Stimulated activated CD8-positive, alpha-beta memory T cell treated with anti-CD3 and anti-CD28 coated beads, Interleukin-12 subunit alpha, Interleukin-12 subunit beta, amount 100 ng/mL, for 1 hour (primary cell): ENCODE measurements at places on chromosomes 4 and X.

- DNase-seq: no peak
These were observed 9.1 kb downstream of the FGFR3 start for GRCh38 chr4:1802151-1802715.

- DNase-seq: no peak
These were observed 46.7 kb upstream of the POU4F2 start for GRCh38 chr4:146592019-146592418.

GRCh38 chr4:41873380-41874295 lies 61.6 kb upstream of the TMEM33 start:
- no peak for DNase-seq

DNA sequence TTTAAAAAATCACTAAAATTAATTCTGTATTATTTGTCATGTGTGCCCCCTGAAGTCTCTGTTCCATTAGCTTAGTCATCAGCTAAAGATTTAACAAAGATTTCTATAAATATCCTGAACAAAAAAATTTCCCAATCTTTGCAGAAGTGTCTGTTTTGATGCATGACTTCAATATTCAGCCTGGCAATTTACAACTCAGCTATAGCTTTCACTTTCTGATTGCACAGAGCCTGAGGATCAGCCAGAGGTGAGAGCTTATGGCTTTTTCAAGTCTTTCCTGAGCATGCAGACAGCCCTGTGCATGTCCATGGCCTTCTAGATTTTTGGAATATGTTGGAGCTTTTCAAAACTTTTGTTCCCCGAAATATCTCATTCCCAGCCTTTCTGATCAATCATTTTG lies 420.1 kb downstream of the ZNF674 start:
- DNase-seq: no peak

DNA sequence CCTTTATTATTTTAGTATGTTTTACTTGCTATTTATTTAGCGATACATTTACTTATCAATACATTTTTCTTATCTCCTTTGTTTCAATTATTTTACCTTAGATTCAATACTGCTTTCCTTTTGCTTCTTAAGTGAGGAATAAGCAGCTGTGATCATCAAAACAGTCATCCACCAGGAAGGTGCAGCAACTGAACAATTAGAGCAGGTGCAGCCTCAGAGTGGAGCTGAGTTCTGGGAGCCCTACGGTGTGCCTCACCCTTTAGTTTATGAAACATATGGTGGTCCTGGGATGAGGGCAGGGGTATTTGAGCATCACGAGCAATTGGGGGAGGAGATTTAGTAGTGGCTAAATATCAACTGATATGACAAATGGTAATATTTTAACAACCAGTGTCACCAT lies 111.0 kb downstream of the FRYL start:
- DNase-seq: no peak

- DNase-seq: no peak
These were observed 37.6 kb downstream of the ARAP2 start for GRCh38 chr4:36206603-36207311.

GRCh38 chr4:42953321-42953720 lies 60.8 kb downstream of the GRXCR1 start:
- no peak for DNase-seq

- no peak for DNase-seq
These were observed 289.2 kb downstream of the FBXW7 start for GRCh38 chr4:152246659-152247058.

- DNase-seq: no peak
These were observed 27.6 kb downstream of the NUDT6 start for GRCh38 chr4:122894827-122895226.

- DNase-seq: no peak
These were observed 714.1 kb downstream of the STIM2 start for GRCh38 chr4:27574743-27575142.

- no peak for DNase-seq
These were observed 55.5 kb downstream of the ADRA2C start for GRCh38 chr4:3821580-3822229.

DNA sequence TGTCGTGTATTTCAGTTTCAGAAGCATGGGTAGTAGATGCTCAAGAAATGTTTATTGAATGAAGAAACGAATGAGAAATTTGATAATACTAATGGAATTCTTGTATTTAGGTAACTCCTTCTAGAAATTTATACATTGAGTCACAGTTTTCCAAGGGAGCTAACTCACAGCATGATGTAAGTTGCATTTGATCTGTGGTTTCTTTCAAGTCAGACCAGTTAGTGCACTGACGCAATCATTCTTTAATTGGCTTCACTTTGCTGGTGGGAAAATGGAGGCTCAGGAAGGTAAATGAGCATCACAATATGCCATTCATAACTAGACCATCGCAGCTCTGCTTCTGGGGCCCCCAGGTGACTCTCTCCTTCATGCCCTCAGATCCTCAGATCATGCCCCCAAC lies 17.3 kb upstream of the CWH43 start:
- no peak for DNase-seq
